CD4-positive, alpha-beta T cell treated with Interleukin-10 for 1 hour (primary cell): ENCODE measurements at places on chromosomes 5 and 9.

- no peak for DNase-seq
Observed at GRCh38 chr9:18829873-18830272, 203.1 kb downstream of the SAXO1 start.

GRCh38 chr9:105297442-105298075 is 53.1 kb downstream of the SLC44A1 start:
- DNase-seq: no peak

DNA sequence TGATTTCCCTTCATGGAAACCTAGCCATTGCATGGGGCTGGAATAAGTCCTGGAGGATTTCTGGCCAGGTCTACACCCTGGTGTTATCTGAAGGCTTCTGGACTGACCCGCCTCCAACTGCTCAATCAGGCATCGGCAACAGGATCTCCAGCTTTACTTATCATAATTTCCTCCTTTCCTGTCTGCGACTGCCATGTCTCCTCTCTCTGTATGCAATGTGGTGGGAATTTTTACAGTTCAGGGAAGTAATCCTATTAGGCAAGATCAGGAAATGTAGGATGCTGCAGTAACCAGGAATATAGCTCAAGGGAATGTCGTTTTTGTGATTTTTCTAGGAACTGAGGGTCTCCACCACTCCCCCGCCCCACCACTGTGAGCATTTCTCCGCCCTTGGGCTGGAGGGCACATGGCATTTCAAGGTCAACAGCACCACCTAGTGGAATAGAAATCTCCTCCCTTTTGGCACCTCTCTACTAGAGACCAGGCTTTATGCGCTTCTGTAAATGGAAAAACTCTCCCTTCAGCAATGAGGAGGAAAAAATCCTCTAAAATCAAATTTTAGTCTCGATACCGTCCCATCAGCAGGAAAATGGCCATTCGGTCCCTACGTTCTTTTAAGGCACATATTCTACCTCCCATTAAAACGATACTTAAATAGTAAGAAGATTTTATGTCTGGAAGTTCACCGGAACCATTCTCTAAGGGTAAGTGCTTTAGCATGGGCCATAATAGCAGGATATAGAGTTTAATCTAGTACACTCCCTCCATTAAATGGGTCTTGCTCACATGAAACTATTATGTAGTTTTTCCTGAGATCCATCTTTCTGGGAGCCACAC is 93.0 kb downstream of the YTHDC2 start:
- DNase-seq: peak; percentile 68

DNA sequence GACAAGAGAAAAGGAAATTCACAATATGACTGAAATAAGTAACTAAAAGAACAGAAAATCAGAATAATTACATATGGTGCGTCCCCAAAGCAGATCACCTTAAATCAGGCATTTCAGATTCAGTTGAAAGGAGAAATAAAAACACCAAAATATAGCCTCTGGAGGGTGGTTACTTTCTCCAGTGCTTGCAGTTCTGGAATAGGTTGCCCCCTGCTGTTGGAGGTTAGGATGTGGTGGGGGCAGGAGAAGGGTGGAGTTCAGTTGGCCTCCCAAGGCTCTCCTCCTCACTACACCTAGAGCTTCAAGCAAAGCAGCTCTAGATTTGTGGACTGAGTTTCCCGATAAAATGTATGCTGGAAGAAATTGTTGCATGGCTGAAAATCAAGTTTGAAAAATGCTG is 338.2 kb upstream of the TLE4 start:
- no peak for DNase-seq

- DNase-seq: no peak
Observed at GRCh38 chr9:8282535-8282934, 483.0 kb upstream of the DMAC1 start.

DNA sequence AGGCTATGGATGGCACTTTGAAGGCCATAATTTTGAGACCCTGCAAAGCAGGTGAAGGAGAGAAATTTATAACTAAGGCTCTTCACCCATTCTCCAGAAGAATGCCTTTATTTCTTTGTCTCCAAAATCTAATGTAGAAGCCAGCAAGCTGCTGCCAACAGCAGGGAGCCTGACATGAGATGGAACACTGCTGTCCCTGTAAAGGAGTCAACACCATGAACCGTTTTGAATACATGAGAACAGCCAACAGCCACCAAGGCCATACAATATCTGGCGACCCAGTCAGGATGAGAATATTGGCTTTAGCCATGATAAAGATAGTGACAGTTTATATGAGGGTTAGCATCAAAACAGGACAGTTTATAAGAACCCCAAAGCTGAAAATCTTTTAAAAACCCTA is 121.2 kb upstream of the LIFR start:
- DNase-seq: no peak

DNA sequence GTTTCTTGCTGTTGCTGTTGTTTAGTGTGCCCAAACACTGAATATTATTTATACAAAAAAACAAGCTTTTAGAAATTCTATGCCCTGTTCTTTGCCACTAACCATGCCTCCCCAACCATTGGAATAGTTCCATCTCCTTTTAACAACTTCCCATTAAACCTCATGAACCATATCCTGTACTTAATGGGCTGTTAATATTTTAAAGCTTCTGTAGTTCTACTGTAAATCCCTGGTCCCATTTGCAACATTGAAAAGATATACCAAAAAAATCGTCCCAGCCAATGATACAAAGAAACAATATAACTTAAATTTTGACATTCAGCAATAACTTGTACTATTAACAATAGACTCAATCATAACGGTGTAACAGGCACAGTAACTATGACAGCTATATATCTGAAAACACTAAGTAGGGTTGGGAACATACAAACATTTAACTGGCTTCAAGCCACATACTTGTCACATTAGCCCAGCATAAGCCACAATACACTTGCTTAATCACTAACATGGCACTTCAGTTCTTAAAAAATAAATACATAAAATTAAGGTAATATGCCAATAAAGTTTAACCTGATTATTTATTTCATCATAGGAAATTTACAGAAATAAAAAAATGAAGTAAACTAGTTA is 86.1 kb downstream of the ADAMTS6 start:
- DNase-seq: no peak

DNA sequence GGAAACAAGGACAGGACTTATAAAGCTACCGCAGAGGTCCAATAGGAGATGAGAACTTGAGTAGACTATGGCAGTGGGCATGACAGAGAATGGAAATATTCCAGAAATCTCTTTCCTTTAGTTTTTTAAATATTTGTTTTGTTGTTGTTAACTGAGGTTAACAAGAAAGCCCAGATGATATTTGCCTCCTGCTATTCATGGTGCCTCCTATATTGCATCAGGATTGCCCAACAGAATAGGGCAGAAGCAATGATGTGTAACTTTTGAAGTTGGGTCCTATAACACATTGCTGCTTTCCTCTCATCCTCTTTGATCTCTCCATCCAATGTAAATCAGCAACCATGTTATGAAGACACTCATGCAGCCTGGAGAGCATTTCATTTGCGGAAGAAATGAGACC is 42.8 kb downstream of the PDE4D start:
- DNase-seq: no peak
